Activated CD8-positive, alpha-beta memory T cell treated with anti-CD3 and anti-CD28 coated beads for 1 hour (primary cell): ENCODE measurements at places on chromosomes 1 and 21.

DNA sequence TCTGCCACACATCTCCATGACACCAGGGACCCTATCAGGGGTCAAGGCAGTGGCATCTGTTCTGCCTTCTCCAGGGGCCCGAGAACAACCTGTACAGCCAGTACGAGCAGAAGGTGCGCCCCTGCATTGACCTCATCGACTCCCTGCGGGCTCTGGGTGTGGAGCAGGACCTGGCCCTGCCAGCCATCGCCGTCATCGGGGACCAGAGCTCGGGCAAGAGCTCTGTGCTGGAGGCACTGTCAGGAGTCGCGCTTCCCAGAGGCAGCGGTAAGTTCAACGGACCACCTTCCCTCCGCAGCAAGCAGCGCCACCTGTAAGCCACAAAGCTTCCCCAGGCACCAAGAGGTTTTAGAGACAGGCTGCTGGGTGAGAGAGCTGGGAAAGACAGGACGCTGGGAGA is 15.9 kb downstream of the MX2 start:
- DNase-seq: no peak

DNA sequence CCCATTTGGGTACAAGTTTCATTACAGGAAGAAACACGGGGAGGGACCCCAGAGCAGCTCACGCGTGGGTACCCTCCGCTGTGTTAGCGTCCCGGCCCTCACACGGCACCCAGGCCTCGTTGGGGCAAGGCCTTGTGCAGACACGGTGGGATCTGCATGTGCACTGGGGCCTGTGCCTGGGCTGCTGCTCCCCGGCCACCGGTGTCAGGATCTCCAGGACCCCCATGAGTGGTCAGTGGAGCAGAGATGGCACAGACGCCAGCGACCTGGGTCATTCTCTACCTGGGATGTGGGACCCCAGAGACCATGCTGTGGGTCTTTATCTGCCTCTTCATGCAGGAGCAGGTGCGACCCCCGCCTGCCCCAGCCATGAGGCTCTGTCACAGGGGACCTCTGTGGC is 5.4 kb upstream of the SAMD11 start:
- no peak for DNase-seq

DNA sequence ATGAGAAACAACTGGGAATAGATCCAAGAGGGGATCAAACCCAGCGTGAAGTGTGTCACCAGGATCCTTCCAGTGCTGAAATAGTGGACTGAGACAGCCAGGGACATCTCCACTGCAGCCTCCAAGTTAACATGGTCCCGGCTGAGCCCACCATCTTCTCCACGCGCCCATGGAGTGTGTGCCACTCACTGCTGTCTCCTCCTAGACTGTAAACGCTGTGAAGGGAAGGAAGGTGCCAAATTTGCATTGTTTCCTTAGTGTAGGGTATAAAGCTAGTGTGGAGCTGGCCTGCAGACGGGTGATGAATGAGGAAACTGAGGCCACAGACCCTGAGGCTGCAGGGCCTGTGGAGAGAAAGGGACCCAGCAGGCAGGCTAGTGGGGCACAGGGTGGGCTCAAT is 183.6 kb downstream of the FOXD2 start:
- DNase-seq: no peak

DNA sequence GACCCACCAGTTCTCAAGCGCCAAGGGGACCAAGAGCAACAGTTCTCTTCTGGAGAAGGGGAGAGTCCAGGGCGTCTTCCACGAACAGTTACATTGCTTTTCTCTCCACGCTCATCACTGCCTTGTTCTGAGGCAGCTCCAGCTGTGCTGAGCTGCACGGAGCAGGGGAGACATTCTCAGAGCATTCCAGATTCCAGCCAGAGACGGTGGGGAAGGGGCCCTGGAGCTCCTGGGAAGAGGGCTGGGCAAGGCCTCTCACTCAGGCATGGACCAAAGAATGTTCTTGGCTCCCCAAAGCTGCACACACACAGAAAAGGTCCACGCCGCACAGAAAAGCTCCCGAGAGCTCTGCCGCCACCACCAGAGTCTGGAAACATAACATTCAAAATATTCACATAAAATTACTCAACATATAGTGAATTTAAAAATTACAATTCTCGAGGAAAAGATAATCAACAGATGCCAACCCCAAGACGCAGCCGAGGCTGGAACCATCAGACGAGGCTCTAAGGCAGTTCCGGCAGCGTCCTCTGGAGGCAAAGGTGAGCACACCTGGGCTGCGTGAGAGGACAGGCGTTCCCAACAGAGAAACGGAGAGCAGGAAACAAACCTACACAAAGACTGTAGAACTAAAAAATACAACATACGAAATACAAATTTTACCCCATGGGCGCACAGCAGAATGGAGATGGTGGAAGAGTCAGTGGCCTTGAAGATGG is 40.5 kb downstream of the UBE2G2 start:
- no peak for DNase-seq

- no peak for DNase-seq
Measured at GRCh38 chr1:48610628-48611542, 138.9 kb upstream of the SPATA6 start.

DNA sequence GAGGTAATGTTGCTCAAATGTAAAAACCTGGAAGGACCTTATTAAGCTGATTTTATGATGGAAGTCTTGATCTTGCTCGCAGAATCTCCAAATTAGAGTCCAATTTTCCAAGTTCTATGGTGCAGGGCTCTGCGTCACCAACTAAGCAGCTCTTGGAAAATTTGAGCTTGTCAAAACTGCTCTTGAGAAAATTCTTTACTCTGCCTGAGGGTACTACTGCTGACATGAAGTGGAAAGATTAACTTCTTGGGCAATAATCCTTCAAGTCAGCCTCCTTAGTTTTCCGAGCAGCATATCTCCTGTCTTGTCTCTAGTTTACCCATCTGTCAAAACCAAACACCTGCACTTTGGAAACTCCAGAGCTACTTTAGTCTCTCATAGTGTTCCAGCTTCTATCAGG is 293.7 kb downstream of the KCTD3 start:
- DNase-seq: no peak

GRCh38 chr1:221166559-221167318 is 287.5 kb downstream of the HLX start:
- no peak for DNase-seq

DNA sequence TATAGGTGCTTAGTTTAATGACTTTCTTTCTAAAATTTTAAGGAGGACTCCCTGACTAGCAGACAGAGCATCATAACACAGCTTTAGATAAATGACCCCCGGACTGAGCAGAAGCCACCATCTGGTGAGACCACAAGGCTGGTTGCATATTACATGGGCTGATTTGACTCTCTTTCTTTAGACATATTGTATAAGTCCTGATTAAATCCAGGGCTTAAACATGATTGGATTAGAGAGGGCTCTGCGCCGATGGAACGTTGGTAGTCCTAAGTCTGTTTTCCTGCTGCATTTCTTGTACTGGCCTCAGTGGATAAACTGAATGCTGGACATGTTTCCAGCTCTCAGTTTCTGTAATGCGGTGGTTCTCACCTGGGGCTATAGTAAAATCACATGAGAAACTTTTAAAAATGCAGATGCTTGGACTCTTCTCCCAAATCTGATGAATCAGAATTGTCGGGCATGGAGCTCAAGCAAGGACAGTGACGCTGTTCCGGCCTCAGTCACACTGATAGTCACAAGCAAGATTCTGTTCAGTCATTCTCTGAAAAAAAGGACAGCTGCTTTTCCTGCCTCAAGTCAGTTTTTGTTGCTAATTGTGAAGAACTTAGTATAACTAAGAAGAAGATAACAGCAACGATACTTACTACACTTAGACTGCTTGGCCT is 16.6 kb downstream of the DDI2 start:
- no peak for DNase-seq

- no peak for DNase-seq
Measured at GRCh38 chr1:101187297-101187696, 49.5 kb upstream of the S1PR1 start.

DNA sequence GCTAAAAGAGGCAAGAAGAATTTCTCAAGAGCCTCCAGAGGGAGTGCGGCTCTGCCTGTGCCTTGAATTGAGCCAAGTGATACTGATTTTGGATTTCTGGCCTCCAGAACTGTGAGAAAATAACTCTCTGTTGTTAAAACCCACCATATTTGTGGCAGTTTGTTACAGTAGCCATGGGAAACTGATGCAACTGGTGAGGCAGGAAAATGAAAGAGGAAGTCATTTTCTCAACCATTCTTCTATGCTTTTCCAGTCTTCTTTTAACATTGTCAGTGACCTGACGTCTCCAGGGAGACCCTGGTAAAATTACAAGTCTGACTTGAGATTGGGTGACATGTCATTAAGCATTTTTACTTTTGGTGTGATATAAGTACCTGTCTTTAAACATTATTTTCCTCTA is 5.8 kb downstream of the OR6P1 start:
- DNase-seq: no peak

GRCh38 chr1:172117800-172118199 is 276.5 kb downstream of the DNM3 start:
- DNase-seq: no peak

DNA sequence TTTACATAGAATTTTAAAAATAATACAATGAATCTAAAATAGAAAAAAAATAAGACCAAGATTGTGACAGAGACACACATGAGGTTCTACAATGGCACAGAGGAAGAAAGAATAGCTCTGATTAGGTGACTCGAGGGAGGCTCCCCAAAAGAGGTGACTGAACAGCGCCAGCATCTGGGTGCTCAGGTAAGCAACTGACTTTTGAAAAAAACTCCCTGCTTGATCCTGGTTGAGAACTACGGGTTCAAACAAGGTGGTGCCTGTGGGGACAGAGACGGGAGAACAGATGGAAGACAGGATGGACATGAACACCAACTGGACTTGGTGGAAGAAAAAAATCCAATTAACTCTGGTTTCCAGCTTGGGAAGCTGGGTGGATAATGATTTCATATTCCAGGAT is 22.5 kb downstream of the BATF3 start:
- DNase-seq: no peak

GRCh38 chr1:58258082-58258481 is 288.4 kb downstream of the OMA1 start:
- no peak for DNase-seq

DNA sequence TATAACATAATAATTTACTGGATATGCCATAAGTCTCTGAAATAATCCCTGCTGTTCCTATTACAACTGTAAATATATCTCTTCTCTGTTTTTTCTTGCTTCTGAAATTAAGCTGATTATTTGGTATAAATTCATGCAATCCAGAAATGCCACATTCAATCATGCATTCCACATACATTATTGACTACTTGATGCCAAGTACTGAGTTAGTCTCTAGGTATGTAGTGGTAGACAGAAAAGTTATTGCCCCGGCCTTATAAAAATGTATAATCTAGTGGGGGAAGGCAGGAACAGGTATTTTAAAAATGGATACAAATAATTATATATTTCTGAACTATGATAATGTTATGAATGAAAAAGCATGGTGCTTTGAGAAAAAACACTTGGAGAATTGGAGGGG is 338.6 kb upstream of the SNX7 start:
- DNase-seq: no peak

GRCh38 chr1:53324728-53325297 is 3.1 kb downstream of the LRP8 start:
- no peak for DNase-seq

GRCh38 chr21:45146306-45146705 is 71.9 kb downstream of the ADARB1 start:
- no peak for DNase-seq

DNA sequence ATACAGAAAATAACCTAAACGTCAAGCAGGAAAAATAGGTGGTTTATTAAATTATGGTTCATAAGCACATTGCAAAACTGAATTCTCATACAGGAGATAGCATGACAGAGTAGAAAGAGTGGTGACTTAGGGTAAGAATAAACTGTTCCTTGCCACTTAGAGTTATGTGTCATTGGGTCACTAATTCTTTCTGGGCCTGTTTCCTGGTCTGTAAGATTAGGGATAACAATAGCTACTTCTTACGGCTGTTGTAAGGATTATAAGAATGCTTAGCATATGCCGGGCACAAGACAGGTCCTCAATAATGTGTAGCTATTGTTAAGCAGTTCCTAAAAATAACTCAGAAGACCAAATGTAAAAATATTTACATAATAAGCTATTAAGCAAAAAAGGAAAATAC is 24.2 kb downstream of the SNRNP40 start:
- no peak for DNase-seq

GRCh38 chr1:223231581-223231980 is 88.5 kb upstream of the TLR5 start:
- no peak for DNase-seq

GRCh38 chr1:33256471-33257206 is at the start of gene ZNF362:
Gene ZNF362, plus strand, starts transcription at chr1:33256492. Its CDS starts 14,083 bp downstream, at chr1:33270575.
- DNase-seq: peak; percentile 18

GRCh38 chr1:192243721-192244120 is 73.1 kb upstream of the RGS21 start:
- DNase-seq: no peak

DNA sequence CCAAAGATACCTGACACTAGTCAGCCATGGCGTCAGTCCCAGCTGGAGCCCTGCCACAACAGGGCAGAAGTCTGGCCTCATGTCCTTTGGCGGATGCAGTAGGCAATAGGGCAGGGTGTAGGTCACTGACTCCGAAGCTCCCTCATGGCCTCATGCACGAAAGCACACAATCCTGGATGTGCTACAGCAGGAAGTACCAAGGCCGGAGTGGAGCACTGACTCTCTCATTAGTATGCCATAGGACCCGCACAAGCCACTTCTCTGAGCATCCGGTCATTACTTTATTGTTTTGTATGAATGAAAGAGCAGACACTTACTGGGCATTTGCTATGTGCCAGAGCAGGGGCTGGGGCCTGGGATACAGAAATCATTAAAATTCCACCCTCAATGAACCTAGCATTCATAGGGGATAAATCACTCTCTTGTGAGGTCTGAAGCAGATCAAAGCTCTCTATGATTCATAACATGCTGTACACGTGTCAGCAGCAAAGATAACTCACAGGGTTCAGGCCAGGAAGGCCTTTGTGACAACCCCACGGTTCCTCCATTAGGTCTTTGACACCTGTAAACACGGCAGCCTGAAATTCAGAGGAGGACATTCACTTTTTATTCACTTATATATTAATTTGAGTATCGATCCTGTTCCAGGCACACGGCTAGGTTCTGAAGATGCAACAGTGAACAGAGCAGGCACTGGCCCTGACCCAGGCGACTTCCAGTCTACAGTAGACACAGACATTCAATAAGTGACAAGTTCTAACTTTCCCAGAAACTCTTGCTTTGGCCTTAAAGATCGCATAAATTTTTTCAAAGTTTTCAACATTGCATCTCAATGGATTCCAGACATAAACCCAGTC is 357.9 kb upstream of the USP24 start:
- DNase-seq: no peak
